ENCODE measurements at places on chromosomes 11 and 22.

DNA sequence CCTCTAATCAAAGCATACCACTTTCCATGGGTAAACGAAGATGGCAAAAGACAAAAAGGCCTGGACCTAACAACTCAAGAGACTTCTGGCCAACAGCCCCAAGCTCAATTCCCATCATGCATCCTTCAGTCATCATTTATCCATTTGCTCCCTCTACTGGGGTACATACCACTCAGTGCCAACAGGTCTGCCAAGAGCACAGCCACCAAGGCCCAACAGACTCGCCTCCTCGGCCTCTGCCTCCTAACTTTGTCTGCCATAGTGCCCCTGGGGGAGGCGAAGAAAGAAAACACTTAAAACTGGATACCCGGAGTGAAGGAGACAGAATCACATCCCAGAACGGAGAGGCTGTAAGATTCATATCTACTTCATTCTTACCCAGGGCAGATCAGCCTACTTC is 1.1 kb downstream of the HYOU1 start:
- DNase-seq: no peak

DNA sequence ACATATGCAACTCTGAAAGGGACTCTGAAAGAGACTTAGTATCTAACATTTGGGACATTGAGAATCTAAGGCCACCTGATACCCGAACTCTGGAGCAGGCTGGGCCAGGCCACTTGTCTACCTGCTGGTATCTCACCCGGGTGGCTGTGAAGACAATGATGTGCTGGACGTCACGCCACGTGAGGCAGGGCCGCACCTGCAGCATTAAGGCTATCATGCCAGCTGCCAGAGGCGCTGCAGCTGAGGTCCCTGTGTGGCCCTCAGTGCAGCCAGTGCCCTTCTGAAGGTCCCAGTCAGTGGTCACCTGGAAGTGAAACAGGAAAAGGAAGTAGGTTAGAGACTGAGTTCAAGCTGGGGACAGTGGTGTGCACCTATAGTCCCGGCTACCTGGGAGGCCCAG is 12.4 kb downstream of the PCSK7 start:
- DNase-seq: no peak

DNA sequence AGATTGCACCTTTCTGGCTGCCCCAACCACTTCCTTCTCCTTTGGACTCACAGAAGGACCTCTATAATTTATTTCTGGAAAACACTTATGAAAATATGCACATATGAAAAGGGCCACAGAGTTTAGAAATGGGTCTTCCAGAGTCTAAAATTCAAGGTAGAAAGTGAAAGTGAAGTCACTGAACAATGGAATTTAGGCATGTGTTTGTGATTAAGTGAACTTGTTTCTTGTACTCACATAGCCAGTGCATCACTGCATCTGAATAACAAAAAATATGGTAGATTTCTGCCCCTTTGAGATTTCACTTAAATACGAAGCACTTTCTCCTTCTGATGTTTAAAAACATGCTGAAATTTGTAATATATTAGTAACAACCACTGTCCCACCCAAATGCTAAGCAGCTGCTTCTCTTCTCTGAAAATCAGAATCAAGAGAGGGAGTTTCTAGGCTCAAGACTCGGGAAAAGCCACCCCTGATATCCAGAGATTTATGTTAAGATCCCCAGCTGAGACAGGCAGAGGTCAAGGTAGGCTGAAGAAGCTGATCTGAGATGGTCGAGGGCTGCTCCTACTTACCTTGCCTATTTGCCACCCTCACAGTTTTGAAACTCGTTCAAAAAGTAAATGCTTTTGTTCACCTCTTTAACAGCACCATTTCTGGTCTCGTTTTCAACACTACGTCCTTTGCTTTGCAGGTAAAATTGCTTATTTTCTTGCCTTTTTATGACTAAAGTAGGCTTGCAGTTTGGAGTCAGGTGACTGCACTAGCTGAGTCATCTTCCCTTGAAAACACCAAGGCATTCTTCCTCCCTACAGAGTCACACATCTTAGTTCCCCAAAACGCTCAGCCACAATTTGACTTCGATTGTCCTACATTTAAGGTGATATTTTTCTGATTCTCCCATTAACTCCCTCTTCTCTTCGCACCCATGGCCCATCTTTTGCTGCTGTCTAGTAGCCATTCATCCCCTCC is at the start of gene XKR3:
TSS of gene XKR3 (minus strand) at position 696 of the 972 bp plus-strand sequence. CDS start 17,338 bp downstream, outside the sequence.
- DNase-seq: no peak

GRCh38 chr11:45872651-45873356 is 12.6 kb upstream of the MAPK8IP1 start:
- peak; percentile 95 for DNase-seq

DNA sequence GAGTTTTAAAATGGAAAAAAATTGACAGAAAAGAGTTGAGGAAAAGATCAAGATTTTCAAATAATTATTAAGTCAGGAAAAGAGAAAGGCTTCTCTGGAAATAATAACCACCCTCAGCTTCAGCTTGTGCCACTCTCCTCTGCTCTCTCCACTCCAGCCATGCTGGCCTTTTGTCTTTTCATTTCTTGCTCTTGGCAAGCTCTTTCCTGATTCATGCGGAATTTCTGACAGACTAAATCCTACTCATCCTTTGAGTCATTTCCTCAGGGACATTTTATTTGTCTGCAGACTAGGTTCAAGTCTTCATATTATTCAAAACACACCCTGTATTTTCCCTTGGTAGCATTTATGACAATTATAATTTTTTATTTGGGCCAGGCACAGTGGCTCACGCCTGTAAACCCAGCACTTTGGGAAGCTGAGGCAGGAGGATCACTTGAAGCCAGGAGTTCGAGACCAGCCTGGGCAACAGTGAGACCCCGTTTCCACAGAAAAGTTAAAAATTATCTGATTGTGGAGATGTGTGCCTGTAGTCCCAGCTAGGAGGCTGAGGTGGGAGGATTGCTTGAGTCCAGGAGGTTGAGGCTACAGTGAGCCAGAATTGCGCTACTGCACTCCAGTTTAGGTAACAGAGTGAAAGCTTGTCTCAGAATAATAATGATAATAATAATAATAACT is 7.8 kb upstream of the P4HA3 start:
- no peak for DNase-seq

GRCh38 chr22:20458530-20459151 is 21.0 kb upstream of the SCARF2 start:
- no peak for DNase-seq

DNA sequence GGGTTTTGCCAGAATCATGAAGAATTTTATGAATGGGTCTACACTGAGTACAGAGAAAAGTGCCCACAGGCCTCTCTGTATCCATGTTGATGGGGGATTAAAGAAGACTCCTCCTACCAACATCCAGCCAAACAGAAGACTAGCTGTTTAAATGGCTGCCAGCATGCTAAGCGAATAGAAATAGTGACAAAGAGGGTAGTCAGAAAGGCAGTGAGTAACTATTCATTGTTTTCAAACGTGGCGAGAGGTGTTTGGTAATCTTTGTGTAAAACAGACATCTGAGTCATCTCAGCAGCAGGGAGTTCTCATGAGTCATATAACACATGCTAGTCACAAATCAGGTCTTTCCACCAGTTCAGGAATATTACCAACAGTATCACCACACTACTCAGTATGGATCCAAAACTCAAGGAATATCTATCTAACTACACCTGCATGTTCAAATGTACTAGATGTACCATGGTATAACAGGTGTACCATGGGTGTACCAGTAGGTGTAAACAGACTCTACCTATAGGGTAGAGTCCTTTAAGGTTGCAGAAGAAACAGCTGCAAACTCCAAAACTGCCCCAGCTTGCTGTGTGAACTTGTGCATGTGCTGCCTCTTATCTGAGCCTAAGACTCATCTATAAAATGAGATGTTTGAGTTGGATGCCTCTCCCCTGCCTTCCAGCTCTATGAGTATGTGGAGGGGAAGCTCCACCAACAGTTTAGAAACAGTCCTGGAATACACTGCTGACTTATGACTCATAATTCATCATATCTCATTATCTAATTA is 82.0 kb downstream of the SLC1A2 start:
- peak; percentile 82 for DNase-seq

DNA sequence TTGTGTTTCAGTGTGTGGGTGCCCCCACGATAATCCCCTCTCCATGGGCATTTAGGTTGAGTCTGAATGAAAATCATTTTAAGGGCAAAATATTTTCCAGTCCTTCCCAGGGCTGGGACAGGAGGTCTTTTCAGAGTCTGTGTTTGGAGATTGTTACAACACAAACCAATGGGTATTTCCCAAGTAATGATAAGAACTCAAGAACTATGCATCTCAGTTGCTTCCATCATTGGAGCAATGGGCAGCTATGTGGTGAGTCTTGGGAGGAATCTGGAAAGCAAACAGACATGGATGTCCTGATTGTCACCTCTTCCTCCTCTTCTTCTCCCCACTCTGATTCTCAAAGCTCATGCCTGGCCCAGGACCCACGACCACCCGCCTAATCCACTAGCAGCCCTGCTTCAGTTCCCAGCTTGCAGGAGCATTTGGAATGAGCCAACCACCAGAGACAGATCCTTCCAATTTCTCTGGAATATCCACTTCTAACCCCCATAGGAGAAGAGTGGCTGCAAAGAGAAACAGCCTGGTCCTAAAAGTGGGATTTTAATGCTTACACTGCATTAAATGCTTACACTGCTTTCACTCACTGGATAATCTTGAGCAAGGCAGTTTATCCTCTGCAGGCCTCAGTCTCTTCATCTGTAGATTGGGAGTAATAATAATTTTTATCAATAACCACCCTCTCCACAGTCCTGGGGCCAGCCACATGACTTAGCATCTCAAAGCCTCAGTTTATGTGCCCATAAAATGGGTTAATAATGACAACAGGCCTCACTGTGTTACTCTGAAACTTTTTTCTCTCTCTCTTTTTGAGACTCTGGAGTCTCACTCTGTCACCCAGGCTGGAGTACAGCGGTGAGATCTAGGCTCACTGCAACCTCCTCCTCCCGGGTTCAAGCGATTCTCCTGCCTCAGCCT is 404.3 kb downstream of the MN1 start:
- no peak for DNase-seq

DNA sequence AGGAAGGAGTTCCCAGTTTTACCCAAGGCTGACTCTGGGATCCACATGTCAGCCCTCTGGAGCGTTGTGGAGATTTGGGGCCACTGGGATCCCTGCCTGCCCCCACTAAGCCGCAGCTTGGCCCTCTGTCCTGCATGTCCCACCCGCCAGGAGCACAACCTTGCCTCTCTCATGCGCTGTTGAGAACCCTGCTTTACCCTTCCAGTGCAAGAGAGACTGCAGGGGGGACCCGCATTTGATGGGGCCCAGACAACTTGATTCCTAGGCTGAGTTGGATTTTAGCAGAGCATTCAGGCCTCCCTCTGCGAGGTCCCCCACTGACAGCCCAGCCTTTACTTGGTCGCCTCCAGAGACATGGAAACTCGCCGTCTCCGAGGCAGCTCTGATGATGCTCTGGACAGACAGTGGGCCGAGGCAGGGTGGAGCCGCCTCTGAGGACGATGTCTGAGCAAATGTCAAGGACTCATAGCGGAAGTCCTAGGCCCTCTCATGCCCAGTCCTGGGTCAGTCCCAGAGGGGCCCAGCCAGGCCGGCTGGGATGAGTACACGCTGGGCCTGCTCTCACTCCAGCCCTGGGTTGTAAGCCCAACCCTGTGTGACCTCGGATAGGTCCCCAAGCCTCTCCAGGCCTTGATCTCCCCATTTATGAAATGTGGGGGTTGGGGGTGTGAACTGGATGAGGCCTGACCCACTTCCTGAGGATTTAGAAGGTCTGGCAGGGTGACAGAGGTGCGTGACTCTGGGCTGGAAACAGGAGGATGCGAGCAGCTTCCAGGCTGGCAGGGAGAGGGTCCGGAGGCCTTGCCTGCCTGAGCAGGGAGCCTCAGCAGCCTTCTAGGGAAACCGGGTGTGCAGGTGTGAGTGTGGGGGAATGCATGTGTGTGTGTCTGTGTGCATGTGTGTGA is 630 bp downstream of the CD5 start:
- peak; percentile 56 for DNase-seq

GRCh38 chr11:30143098-30143705 is 87.6 kb upstream of the FSHB start:
- no peak for DNase-seq

- no peak for DNase-seq
Measured at GRCh38 chr11:111540937-111541253, 375 bp downstream of the LAYN start.

DNA sequence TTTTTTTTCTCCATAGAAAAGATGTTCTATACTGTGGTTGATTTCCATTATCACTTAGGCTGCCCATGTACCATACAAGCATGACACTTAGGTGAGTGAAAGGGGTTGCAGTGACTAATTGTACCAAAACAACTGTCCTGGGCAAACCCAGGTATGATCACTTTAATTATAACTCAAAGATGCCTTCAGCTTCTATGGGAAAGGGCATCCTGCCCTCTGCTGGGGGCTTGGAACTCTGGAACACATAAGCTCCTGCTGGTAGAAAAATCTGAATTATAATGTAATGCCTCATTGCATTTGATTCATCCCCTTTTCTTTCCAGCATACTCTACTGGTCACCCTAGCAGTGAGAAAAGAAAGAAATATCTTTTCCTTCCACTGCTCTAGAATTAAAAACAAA is 206.3 kb downstream of the DDX10 start:
- no peak for DNase-seq

- no peak for DNase-seq
Measured at GRCh38 chr11:28649922-28650321, 541.7 kb downstream of the METTL15 start.

DNA sequence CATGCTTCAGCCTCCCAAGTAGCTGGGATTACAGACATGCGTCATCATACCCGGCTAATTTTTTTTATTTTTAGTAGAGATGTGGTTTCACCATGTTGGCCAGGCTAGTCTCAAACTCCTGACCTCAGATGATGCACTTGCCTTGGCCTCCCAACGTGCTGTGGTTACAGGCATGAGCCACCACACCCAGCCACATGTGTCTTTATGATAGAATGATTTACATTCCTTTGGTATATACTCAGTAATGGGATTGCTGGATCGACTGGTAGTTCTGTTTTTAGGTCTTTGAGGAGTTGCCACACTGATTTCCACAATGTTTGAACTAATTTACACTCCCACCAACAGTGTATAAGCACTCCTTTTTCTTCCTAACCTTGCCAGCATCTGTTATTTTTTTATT is 276.2 kb downstream of the METTL15 start:
- DNase-seq: no peak

DNA sequence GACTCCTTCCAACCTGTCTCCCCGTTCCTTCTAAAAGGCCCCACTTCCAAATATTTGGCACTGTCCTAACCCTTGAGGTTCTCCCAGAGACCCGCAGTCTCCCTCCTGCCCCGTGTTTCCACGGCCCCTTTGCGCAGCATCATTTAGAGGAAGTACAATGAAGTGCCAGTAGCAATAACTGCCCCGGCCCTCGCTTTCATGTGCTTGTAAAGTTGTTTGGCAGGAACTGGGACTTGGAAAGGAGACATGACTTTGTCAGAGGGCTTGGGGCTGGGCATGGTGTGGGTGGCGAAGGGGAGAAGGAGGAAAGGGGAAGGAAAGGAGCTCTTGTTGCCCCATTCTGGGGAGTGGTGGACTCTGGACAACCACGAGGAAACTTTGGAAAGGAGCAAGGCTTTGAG is 2.6 kb downstream of the CD44 start:
- no peak for DNase-seq

GRCh38 chr11:123110397-123110796 is 48.5 kb upstream of the HSPA8 start:
- DNase-seq: no peak

DNA sequence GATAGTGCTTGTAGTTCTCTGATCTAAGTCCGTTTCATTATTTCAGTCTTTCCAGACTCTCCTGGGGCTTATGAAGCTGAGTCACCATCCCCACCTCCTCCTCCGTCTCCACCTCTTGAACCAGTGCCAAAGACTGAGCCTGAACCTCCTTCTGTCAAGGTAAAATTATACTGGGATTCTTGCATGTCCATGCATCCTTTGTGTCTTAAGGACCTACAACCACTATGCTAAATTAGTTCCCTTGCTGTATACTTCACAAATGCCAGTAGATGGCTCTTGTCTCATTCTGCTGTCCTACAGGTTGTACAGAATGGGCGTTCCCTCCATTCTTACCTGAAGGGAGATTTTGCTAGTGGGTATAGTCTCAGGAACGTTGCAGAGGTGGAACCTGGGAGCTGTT is 42.2 kb downstream of the POLD3 start:
- no peak for DNase-seq
